Activated CD4-positive, alpha-beta T cell treated with anti-CD3 and anti-CD28 coated beads, Interleukin-2, amount 50 U/mL, for 24 hours (primary cell): ENCODE measurements at places on chromosomes 7 and 10.

- no peak for DNase-seq
These were observed 89.6 kb upstream of the LANCL2 start for GRCh38 chr7:55275291-55276200.

- no peak for DNase-seq
These were observed 182.2 kb downstream of the JAZF1 start for GRCh38 chr7:27998382-27998781.

GRCh38 chr7:39407723-39408122 is 158.5 kb upstream of the YAE1 start:
- no peak for DNase-seq

DNA sequence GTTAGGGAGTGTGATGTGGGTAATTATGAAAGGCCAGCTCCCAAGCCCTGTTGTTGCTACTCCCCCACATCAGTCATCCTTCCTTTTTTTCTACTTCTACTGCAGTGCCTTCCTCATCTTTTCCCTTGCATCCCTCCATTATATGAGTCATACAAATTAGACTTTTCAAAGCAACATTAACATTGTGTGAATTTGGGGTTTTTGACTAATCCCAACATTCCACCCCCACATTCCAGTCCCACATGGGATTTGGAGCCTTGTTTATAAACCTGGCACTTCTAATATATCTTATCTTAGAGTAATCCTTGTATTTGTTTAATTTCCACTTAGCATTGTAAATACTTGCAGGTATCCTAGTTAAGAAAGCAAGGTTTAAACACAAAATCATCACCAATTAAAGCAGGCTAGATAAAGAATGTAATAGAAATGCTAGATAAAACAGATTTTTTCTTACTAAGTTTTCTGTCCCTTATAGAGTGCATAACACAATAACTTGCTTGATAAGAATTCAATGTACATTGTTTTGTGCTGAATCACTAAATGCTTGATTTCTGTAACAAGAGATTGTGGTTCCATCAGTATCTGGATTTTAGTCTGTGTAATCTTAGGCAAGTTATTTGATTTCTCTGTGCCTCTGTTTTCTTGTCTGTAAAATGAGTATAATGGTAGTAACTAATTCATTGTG is 165.8 kb downstream of the CFTR start:
- no peak for DNase-seq

GRCh38 chr7:92567460-92567859 is 22.7 kb downstream of the FAM133B start:
- no peak for DNase-seq

GRCh38 chr7:127905491-127906330 is 125.5 kb downstream of the LRRC4 start:
- DNase-seq: no peak
